Amygdala (tissue), 56 donors: ENCODE measurements at places on chromosomes 11 and 22.

DNA sequence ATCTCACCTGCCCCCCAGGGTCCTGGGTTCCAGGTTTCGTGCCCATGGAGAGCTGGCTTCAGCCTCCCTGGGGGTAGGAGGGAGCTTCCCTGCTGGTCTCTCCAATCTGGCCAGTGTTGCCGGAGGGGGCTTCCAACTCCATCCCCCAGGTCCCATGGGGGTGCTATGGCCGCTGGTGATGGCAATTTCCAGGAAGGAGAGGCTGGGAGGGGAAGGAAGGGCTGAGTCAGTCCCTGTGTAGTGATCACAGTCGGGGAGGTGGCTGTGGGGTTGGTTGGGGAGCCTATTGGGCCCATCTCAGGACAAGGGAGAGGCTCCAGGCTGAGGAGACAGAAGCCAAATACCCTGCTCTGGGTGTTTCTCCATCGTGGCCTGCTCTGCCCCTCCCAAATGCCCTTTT is 5.7 kb upstream of the CDC42EP2 start:
- DNase-seq, result no peak

GRCh38 chr11:61049859-61050258 is 52.4 kb upstream of the CD5 start:
- DNase-seq, result no peak

DNA sequence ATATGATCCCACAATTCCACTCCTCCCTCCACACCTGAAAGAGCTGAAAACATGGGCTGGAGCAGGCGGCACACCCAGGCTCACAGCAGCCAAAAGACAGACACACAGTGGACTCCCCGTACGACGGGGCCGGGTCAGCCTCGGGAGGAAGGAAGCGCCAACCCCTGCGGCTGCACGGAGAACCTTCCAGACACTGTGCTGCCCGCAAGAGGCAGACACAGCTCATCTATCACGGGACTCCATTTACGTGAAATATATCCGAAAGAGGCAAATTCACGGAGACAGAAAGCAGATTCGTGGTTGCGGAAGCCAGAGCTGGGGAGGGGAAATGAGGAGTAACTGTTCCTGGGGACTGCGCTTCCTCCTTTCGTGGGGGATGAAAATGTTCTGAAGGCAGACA is 165.0 kb downstream of the BRD1 start:
- no peak for DNase-seq

DNA sequence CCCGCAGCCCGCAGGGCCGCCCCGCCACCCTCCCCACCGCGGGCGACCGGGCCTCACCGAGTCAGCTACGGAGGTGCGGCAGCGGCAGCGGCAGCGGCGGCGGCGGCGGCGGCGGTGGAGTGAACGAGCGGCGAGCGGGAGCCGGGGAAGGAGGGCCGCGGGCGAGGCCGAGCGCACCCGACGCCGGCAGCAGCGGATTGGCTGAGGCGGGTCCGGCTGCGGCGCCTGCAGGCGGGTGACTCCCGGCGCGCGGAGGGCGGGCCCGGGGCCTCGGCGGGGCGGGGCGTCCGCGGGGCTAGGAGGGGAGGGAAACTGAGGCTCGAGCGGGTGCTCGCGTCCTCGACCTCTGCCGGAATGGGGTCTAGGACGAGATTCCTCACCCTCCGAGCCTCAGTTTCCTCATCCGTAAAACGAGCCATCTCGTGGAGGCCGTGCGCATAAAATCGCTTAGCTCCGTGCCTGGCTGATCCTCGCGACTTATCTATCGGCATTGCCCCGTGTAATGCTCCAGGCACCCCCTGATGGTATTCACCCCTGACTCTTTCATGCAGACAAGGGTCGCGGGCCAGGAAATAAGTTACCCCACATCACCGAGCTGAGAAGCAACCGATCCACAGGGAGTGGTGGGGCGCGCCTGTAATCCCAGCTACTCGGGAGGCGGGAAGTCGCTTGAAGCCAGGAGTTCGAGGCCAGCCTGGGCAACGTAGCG is at the start of gene CPT1A:
CPT1A (minus strand) TSS at position 199 of the 709 bp plus-strand sequence. CDS start 26,442 bp downstream, outside the sequence.
- DNase-seq, result no peak

GRCh38 chr11:92846491-92847125 is 122.8 kb upstream of the MTNR1B start:
- DNase-seq, result no peak

GRCh38 chr22:42358643-42359558 is 73.3 kb downstream of the NFAM1 start:
- no peak for DNase-seq

- no peak for DNase-seq
Observed at GRCh38 chr11:57214098-57214417, 23.0 kb downstream of the APLNR start.

DNA sequence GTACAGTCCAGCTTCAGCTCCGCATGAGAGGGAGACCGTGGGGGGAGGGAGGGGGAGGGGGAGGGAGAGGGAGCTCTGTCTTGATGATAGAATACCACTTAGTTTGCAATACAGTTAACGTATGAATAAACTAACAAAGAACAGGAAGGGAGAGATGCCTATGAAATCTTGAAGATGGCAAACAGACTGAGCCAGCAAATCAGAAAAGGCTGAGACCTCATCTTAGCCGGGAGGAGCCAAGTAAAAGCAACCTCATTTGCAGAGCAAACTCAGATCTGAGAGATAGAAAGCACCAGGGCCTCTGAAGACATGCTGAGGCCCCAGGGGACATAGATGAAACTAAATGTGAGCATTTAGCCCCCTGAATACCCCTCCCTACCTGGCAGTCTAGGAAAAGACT is 23.0 kb downstream of the APLP2 start:
- DNase-seq, result no peak

DNA sequence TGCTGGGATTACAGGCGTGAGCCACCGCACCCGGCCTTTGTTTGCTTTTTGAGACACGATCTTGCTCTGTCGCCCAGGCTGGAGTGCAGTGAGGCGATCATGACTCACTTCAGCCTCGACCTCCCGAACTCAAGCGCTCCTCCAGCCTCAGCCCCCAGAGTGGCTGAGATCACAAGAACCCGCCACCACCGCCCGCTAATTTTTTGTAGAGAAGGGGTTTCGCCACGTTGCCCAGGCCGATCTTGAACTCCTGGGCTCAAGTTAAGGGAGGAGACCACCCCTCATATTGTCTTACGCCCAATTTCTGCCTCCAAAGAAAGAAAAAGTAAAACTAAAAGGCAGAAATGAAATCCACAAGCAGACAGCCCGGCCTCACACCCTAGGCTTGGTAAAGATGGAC is 1.5 kb upstream of the POLA2 start:
- no peak for DNase-seq

DNA sequence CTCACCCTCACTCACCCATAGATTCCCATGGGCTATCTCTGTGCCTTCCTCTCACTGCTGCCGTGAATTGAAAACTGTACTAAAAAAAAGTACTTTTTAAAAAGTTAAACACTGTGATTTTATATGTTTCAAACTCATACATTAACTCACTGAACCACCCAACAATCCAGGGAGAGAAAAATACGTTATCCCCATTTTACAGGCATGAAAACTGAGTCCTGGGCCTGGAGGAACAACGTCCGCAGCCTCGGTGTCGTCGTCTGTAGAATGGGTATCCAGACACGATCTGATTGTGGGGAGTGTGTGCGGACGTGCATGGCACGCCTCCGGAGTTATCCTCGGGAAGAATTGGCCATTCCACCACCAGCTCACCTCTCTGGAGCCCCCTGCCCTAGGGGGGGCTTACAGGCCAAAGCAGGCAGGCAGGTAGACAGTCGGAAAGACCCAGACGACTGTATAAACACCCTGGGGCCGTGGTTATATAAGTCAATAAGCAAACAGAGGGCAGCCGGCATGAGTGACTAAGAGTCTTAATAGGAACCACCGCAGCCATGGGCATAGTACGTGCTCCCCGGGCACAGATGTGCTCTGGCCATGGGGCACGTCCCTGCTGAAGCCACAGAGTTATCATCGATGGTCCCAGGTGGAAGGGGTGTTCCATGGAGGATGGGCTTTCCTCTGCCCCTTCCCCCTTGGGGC is 7.1 kb upstream of the PDGFB start:
- no peak for DNase-seq

- no peak for DNase-seq
Observed at GRCh38 chr11:44493930-44494329, 71.5 kb upstream of the CD82 start.

GRCh38 chr11:119030329-119031047 is at the start of gene SLC37A4:
Gene SLC37A4, minus strand, starts transcription at chr11:119030877.
- peak; percentile 84 for DNase-seq

- no peak for DNase-seq
Observed at GRCh38 chr22:19770349-19771220, 10.0 kb downstream of the TBX1 start.

DNA sequence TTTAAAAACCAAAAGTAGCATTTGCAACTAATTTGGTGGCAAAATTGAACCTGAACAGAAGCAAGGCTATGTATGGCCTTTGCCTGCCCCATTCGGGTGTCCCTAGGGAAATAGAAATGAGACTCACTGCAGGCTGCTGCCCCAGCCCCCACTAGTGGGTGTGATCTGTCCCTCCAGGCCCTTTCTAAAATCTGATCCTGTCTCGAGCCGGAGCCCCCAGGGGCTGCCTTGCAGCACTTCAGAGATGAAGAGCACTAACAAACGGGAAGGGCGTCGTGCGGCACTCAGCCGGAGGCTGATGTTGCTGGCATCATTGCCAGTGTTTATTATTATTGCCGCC is 43.2 kb downstream of the CD82 start:
- DNase-seq, result no peak

DNA sequence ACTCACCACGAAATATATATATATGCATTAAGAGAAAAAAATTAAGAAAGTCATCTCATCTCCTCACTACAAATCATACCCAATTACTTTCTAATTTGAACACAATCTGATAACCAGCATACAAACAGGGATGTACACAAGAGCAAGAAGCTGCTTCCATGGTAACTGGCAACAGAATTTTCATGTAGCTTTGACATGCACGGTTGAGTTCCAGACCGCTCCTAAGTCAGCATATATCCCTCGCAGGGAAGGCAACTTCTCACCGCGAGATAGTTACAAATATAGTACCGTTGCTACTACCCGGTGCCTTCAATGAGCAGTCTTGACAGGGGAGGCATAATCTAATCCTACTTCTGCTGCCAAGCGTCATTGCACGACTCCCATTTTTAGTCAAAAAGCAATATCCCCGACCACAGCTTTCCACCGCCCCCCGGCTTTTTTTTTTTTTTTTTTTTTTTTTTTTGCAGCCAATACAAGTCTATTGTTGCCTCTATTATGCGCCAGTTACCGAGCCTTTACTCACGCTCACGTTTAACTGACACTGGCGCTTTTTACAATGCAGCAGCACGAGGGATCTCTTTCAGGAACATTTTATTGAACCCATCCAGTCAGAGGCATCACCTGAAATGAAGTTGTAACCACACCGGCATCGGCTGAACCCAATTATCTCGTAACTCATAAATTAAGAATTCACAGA is 2.2 kb downstream of the CADM1 start:
- no peak for DNase-seq

DNA sequence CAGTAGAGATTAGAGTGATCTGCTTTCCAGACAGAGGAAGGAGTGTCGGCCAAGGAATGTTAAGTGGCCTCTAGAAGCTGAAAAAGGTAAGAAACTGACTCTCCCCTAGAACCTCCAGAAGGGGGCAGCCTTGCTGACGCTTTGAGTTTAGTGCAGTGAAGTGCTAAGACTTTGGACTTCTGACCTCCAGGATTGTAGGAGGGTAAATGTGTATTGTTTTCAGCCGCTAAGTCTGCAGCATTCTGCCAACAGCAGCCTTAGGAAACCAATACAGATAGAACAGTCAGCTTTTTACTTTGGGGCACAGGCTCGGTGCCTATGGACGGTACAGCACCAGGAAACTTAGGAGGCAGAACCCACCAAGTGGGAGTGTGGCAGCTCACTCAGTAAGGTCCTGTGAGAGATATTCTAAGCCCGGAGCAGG is 3.6 kb upstream of the TBC1D22A start:
- peak; percentile 19 for DNase-seq

DNA sequence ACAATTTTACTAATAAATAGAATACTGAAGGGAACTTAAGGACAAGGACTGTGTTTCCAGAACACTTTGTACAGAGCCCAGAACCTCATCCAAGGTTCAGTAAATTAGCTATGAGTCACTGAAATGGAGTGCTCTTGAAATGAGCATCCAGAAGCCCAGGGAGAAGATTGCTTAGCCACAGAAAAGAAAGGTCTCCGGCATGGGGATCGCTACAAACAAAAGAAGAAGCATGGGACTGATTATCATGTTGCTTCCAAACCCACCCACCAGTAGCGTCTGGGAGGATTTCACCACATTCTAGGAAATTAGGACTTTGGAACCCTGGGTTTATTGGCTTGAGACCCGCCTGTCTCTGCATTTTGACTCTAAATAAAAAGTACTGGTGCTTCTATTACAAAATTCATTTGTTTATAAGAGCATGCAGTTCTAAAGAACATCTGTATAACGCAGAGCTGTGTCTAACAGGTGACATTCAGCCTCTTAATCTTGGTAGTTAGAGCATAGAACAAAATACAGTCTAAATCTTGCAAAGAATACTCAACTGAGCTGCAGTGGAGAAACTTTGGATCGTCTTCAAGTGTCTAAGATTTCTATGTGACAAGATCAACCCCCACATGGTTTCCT is 35.9 kb upstream of the SESN3 start:
- no peak for DNase-seq
